ENCODE measurements at places on chromosomes 11 and 22.

DNA sequence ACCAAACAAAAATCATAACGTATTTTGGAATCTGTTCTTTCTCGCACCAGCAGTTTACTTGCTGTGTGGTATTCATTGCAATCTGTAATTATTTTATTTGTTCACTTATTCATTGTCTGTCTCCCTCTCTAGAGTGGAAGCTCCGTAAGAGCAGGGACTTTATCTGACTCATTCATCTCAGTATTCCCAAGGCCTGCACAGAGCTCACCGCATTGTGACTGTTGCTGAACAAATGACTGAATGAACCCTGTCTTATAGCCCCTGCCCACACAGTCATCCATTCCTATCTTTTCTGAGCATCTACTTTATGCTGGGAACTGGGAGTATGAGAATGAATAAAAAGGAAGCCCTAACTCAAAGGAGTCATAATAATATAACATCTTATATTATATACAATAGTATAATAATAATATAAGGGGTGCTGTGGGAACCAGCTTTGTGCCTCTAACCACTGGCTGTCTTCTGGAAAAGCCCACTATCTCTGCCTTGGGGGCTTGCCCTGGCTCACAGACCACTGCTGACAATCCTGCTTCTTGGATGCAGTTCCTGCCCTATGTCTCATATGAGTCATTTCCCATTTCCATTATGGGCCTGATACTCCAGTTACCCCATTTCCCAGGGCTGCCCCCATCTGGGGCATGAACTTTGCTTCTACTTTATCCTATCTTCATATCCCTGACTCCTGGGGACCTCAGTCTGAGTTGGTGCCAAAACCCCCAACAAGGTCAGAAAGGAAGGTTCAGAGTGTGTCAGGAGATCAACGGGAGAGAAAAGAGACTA lies 11.0 kb downstream of the XRRA1 start:
- DNase-seq = no peak

- DNase-seq = no peak
These were observed 488.1 kb downstream of the NTM start for GRCh38 chr11:131858505-131858904.

GRCh38 chr11:126564566-126564965 lies 209.1 kb downstream of the ST3GAL4 start:
- no peak for DNase-seq

DNA sequence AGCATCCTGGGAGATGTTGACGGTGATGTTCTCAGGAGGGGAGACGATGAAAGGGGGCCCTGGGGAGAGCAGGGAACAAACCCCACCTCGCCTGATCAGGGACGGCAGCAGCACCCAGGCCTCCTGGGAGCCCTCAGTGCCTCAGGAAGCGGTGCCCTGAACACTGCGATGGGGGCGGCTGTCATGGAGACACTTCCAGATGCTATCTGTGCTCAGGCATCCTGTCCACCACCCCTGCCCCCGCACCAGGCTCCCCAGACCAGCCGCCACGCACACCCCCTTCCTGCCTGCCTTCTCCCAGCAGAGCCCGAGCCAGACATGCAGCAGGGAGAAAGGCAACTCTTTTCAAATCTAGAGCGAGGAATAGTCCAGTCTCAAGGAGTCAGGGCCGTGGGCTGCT lies 20.6 kb downstream of the IGSF9B start:
- DNase-seq = no peak

DNA sequence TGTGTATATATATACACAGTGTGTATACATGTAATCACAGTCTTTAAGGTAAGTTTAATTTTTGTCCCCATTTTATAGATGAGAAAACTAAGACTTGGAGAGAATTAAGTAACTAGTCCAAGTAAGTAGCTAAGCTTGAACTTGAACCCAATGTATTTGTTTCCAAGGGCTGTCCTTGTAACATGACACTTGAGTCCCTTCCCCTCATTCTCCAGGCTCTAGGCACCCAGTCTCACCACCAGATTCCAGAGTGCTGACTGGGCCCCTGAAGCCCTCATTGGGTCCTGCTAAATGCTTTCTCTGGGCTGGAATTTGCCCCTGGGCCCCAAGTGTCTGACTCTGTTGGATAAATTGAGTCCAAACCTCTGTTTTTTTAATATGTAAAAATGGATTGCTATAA lies 45.5 kb downstream of the ADM start:
- no peak for DNase-seq

GRCh38 chr11:121767433-121767832 lies 314.7 kb upstream of the SORL1-AS1 start:
- no peak for DNase-seq

- DNase-seq = no peak
These were observed 109.9 kb upstream of the CADM1 start for GRCh38 chr11:115613986-115614632.

DNA sequence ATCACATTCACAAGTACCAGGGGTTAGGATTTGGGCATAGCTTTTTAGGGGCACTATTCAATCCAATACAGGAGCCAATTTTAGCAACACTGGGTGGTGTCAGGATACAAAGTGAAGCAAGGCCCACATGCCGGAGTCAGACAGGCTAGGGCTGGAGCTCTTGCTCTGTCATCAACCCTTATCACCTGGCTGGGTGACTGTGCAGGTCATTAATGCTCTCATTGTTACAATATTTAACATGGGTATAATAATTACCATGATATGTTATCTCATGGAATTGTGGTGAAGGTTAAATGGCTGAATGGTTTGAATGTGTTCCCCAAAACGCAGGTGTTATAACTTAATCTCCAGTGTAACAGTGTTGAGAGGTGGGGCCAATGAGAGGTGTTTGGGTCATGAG lies 143.3 kb upstream of the THY1 start:
- no peak for DNase-seq

DNA sequence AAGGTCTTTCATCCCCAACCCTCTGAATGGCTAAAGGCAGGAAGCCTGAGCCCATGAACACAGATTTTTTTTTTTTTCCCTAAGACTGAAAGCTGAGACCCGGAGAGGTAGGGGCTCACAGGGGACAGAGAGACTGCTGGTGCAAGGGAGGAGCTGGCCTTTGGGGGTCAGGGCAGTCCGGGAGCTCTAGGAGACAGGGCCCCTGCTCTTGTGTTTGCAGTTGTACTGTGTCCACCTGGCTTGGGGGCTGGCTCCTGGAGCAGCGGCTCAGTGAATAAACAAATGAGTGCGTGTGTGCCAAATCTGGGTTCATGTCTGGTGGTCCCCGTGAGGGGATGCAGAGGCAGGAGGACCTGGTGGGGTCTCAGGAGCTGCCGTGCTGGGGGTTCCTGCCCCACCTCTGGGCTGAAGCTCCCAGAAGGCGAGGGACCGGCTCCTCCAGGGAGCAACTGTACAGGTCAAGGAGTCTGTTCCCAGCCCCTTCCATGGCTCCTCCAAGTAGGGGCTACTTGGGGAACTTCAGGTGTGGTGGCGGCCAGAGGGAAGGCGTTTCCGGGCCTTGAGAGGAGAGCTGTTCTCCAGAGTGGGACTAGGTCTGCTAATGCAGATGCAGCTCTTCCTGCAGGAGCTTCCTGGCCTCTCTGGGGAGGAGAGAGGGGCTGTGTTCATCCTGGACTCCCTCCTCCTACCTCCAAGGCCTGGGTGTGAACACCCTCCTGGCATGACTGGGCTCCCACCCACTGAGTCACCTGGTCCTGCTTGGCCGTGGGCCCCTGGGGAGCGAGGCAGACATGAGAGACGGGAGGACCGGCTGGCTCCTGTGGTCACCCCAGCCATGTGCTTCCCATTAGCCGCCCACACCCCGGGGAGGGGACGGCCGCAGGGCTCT lies 57.6 kb downstream of the FBXO7 start:
- no peak for DNase-seq

GRCh38 chr22:46086577-46087335 lies 63.6 kb upstream of the PPARA start:
- no peak for DNase-seq

GRCh38 chr22:23058481-23059283 lies 11.6 kb upstream of the GNAZ start:
- no peak for DNase-seq

DNA sequence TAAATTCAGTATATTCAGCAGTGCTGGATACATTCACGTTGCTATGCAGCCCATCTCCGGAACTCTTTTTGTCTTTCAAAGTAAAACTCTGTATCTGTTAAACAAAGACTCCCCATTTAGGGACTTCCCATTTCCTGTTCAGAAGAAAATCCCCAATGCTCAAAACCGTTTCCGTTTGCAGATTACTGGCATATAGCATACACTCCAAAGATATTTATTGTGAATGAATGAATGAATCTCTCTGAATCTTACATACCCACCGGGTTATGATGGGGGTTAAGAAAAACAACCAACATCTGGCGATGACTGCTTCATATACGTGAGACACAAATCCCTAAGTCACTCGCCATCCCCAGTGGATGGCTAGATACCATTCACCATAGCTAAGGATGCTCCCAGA lies 1.6 kb downstream of the THY1 start:
- no peak for DNase-seq

DNA sequence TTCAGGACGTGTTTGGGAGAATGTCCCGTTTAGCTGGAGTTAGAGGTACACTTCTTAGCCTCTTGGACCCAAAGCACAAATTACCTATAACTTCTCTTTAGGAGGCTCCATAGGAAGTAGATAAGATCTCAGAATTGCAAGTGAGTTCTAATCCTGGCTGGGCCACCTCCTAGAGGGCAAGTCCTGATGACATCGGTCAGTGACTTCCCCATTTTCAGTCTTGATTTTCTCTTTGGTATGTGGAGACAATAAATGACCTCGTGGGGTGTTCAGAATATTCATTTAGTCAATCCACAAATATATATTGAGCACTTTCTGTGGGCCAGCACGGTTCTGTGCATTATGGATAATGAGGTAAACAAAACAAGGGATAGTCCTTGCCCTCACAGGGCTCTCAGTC lies 208.6 kb downstream of the CWF19L2 start:
- no peak for DNase-seq

- no peak for DNase-seq
These were observed 25.3 kb upstream of the FCHSD2 start for GRCh38 chr11:73167363-73167954.

GRCh38 chr22:36795633-36796032 lies 19.7 kb upstream of the IFT27 start:
- no peak for DNase-seq

GRCh38 chr22:47606426-47606825 lies 844.0 kb downstream of the TBC1D22A start:
- no peak for DNase-seq

DNA sequence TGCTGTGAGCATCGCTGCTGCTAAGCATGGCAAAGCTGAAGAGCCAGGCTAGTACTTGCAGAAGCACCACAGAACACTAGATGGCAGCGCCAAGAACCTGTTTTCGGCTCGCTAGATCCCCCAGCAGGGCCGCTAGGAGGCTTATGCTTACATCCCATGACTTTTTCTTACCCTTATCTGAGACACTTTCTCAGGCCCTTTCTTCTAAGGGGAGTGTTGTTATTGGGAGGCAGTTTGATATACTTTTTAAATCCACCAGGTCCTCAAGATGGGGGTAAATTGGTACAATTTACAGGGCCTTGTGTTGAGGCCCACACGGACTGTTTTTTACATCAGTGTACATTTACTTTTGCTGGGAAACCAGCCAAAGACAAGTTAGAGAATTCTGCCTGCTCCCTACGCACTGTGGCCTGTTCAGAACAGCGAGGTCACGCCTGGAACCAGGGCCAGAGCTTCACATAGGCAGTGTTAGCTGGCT lies 4.0 kb downstream of the TRIM6 start:
- DNase-seq = peak; percentile 55

DNA sequence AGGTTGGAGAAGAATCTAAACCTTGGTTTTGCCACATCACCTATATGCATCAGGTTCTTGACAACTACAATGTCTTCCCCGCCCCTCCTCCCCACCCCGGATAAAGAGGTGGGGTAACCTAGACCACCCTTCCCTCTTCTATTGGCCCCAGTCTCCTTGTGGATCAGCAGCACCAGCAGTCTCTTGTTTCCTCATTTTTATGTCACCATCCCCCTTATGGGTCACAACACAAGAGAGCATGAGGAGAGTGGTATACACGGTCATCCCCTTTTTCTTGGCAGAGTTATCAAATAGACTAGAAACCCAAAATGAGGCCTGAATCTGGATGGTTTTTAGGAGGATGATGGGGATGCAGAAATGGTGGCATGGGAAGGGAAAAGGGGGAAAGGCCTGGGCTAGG lies 1.2 kb downstream of the MS4A4E start:
- no peak for DNase-seq

GRCh38 chr11:120632579-120632978 lies 121.0 kb downstream of the GRIK4 start:
- DNase-seq = no peak

GRCh38 chr11:14318581-14318981 lies 40.4 kb downstream of the RRAS2 start:
- DNase-seq = no peak

DNA sequence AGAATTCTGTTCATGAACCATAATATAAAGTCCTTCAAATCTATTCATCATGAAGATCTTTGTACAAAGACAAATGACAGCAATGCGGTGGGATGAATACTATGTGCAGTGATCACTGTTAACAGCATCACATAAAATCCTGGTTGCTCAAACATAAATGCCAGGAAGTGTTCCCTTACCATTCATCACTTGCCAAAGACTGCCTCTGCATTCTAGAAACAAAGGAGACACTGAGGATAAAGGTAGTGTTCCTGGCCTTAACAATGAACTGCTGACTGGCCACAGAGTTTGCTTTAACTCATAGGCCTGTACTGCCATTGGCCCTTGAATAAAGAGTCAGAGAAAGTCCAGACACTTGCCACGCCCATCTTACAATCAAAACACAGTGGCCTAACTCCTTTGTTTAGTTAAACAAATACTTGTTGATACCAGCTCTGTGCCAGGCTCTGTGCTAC lies 29.5 kb downstream of the C2CD3 start:
- DNase-seq = no peak

GRCh38 chr11:74418509-74418895 lies 20.3 kb upstream of the PGM2L1 start:
- no peak for DNase-seq

- no peak for DNase-seq
These were observed 42.4 kb downstream of the PIK3C2A start for GRCh38 chr11:17165247-17165890.

DNA sequence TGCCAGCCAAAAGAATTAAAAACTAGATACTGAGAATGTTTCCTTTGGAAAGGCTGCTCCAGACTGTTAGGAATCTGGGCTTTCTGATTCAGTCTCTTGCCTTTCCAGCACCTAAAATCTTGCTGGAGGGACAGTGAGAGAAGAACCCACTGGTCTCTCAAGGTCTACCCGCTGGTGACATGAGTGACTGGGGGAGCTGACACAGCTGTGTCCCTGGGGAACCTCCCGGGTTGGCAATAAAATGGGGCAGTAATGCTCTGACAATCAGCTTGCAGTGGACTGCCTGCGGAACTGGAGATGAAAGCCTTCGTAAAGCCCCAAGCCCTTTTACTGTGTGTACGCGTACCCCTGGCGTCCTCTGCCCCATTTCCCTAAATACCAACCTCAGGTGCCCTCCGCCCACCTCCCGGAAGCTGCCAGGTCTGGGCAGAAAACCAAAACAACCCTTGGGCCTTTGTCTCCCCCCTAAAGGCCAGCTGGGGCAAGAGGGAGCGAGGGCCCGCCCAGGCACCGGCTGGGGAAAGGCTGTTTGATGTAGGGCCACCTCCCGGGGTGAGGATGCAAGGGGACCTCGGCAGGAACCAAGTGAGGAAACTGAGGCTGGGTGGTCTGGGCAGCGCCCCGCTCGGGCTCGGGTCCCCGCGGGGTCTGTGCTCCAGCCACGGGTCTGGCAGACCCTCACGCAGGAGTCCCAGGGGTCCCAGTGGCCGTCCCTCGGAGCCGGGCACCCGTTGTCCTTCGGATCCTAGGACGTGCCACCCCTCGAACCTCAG lies 741 bp downstream of the CARS1 start:
- DNase-seq = no peak

GRCh38 chr22:19807161-19807913 lies 46.8 kb downstream of the TBX1 start:
- DNase-seq = no peak
